ENCODE measurements at places on chromosomes 12 and 14.

DNA sequence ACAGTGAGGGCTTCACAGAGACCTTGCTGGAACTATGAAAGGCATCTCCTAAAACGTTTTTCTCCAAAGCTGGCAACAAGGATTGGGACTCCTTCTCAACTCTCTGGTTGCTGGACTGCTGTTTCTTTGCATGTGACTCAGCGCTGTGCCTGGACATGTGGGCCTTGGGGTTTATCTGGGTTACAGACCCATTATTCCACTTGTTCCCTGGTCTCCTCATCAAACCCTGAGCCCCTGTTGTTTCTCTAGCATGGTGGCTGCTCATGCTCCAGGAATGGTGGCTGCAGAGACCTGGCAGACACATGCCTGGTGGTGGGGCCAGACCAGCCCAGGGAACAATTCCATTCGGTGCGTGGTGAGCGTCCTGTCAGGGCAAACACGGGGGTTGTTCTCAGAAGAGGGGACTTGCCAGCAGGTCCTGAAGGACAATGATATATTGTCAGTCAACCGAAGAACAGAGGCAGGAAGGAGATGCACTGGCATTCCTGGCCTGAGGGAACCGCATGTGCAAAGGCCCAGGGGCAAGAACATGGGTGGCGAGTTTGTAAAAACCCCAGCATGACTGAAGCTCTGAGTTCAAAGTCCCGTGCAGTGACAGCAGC, 320.1 kb upstream of the RTL1 start:
- no peak for DNase-seq

- DNase-seq = no peak
These were observed 241.2 kb downstream of the RBM19 start for GRCh38 chr12:113724794-113725556.

DNA sequence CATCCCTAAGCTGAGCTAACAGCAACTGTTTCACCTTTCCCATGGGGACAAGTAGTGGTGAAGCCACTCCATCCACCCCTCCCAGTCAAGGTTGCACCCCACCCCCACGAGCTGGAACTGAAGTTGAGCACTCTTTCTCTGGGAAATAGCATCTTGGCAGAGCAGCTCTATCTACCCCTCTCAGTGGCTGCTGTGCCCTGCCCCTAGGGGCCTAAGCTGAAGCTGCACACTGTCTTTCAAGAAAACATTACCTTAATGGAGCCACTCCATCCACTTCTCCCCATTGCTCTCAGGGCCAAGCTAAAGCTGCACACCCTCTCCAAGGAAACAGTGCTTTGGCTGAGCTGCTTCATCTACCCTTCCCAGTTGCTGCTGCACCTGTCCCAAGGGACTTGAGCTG, 170.6 kb upstream of the CCDC196 start:
- no peak for DNase-seq

GRCh38 chr12:38915429-38916182, 10.2 kb upstream of the CPNE8 start:
- no peak for DNase-seq

DNA sequence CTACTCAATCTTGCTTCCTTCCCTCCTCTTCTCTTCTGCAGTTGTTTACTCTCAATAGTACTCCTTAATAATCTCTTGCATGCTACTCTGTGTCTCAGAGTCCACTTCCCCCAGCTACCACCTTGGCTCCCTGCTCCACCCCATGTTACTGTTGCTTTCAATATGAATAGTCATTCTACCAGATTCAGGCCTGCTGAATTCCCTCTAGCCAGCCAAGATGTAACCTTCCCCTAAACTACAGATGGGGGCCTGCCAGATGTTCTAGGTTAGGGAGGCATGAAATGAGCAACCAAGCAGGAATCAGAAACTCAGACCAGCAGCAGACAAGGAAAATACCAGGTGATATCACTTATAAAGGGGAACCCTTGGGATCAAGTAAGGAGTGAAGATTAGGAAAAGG, 392.1 kb upstream of the DDHD1 start:
- DNase-seq = peak; percentile 21

GRCh38 chr14:56261046-56261445, 142.8 kb downstream of the PELI2 start:
- DNase-seq = no peak

GRCh38 chr12:44526655-44527182, 349.4 kb downstream of the NELL2 start:
- DNase-seq = no peak

DNA sequence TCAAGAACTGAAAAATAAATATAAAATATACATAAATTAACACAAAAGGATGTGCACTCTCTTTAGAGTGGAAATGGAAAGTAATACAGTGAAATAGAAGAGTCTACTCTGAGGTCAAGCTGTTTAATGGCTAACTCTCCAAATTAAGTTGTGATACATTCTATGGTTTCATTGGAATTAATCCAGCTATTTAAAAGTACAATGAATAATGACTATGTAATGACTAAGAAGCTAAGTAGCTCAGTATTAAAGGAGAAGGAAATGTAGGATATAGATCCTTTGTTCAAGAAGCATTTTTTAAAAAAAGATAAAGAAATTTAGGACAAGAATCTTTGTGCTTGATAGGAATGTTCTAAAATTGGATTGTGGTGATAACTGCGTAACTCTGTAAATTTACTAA, 85.3 kb downstream of the LRP6 start:
- DNase-seq = no peak

GRCh38 chr12:64077922-64078321, 144.2 kb downstream of the KICS2 start:
- no peak for DNase-seq

GRCh38 chr12:39441963-39442830, 723 bp downstream of the KIF21A start:
- DNase-seq = peak; percentile 46

- DNase-seq = peak; percentile 77
These were observed 1.8 kb downstream of the SLC8A3 start for GRCh38 chr14:70186900-70187451.

GRCh38 chr12:30251546-30251945, 444.1 kb downstream of the IPO8 start:
- no peak for DNase-seq

GRCh38 chr14:55964091-55964490, 154.1 kb upstream of the PELI2 start:
- DNase-seq = no peak

DNA sequence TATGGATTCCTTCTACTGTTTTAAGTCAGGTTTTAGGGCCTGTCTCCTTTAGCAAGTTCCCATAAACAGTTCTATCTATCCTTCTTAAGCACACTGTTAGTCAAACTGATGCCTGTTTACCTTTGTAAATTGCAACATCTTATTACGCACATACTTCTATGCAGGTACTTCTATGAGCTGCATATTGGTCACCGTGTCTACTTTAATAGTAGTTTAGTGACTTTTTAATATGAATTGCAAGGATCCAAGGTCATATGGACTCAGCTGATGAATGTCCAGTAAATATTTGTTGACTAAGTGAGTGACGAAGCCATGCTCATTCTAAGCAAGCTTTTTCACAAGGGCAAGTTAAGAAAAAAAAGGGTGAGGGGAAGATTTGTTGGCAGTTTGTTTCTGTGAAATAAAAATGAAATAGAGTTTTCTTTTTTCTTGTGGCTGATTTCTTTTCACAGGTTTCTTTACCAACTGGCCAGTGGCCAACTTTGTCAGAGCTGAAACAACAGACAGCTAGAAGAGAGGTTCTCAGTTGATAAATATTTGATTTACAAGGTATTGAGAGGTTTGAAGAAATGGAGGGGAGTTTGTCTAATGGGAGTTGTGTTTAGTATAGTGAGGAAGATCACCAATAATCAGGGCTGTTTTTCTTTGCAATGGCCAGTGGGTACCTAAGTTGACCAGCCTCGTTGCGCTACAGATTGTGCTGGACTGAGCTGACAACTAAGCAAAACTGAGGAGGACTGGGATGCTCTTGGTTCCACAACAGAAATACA, 141.1 kb downstream of the SLC15A5 start:
- no peak for DNase-seq

- no peak for DNase-seq
These were observed 18.6 kb downstream of the GPRC5A start for GRCh38 chr12:12909995-12910420.

DNA sequence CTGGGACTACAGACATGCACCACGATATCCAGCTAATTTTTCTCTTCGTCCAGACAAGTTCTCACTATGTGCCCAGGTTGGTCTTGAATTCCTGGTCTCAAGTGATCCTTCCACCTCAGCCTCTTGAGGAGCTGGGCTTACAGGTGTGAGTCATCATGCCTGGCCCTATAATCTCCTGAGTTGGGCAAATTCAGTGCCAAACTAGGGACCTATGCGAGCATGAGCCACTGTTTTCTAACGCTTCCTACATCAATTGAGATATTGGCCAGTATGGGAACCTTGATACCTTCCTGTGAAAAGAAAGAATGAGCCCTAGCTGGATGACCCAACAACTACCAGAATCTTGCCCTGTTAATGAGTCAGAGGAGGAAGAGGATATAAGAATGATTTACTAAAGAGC, 585.2 kb downstream of the C12orf50 start:
- DNase-seq = no peak

DNA sequence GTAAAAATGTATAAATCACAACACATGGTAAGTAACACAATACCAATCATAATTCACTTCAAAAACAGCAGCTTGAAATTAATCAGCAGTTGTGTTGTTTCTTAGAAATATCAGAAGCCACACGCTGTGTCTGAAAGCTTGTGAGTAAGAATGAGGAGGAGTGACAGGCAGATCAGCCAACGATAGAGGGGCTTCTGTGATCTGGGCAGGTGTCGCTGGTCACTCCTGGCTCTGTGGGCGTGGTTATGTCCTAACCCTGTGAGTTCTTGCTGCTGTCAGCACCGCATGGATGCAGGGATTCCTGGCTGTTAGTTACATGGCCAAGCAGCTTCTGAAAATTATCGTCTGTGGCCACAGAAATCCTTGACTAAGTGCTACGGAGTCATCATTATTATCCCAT, 123.4 kb downstream of the SLC25A47 start:
- no peak for DNase-seq

DNA sequence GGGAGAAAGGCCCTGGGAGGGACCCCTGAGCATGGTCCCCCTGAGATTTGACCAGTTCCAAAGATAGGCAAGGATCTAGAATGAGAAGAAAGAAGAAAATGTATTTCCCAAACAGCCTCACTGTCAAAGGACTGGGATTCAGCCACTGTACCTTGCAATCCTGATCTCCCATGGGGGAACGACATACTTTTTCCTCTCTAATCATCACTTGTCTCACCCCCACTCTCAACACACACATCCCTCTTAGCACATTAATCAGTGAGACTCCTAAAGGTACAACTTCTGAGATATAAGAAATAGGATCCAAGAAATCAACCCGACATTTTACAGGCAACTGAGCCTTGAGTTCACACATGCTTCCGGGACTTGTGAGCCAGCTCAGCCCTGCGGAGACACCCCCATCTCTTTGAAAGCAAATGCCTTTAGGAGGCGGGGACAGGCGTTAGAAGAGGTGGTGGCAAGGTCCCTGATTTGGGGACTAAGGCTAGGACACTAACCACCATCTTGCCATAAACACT, 1.4 kb downstream of the MAP3K9 start:
- peak; percentile 76 for DNase-seq

GRCh38 chr14:29446971-29447370, 480.7 kb downstream of the PRKD1 start:
- no peak for DNase-seq

DNA sequence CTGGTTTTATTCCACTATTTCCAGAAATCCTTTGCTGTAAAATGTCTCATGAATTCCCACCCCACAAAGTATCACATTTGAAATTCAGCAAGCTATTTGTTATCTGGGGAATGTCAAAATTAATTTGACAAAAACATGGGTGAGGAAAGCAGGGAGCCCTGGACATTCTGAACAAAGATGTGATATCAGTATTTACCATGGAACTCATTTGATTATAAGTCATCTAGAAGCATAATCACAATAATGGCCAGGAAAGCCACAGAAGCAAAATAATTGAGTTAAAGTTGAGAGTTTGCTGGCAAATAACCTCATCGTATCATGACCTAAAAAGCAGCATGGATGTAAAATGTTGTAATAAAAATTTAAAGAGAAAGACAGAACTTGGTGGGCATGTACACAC, 96.1 kb downstream of the ANO6 start:
- DNase-seq = no peak

- no peak for DNase-seq
These were observed 85.8 kb downstream of the TMTC3 start for GRCh38 chr12:88227871-88228270.

DNA sequence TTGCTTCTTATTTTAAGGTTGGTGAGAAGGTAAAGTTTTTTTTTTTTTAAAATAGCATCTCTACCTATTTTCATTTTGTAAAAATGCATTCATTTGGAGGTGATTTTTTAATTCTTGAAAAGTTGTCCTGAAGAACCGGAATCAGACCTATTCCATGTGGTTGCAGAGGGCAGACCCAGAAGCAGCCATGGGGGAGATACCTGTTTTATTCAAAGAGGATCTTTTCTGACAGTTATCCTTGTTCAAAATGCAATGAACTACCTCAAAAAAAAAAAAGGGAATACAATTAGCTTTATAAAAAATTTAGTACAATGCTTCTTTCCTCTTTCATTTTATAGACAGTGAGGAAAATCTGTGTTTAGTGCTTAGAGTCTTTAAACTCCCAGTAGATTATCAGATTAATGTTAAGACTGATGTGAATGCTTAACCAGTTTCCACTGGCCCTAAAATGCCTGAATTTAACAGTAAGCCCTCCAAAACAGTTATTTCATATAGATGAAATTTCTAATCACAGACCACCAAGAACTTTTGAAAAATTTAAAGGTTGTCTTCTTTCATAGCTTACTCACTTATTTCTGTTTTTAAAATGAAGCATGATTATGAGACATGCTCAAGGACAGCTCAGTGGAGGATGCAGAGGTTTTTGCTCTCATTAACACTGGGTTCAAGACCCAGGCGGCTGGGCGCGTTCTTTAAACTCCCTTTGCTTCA, 8.6 kb upstream of the NEMF start:
- DNase-seq = no peak

DNA sequence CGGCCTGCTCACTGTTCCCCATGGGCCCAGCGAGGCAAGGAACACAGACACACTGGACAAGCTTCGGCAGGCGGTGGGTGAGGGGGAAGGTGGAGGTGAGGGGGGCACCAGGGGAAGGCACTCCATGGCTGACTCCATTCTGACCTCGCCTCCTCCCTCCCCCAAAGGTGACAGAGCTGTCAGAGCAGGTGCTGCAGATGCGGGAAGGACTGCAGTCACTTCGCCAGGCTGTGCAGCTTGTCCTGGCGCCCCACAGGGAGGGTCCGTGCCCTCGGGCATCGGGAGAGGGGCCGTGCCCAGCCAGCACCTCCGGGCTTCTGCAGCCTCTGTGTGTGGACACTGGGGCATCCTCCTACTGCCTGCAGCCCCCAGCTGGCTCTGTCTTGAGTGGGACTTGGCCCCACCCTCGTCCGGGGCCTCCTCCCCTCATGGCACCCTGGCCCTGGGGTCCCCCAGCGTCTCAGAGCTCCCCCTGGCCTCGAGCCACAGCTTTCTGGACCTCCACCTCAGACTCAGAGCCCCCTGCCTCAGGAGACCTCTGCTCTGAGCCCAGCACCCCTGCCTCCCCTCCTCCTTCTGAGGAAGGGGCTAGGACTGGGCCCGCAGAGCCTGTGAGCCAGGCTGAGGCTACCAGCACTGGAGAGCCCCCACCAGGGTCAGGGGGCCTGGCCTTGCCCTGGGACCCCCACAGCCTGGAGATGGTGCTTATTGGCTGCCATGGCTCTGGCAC, 10.6 kb downstream of the MCRS1 start:
- DNase-seq = no peak

Measured in GM20000 (cell line).